ENCODE measurements at places on chromosomes 5 and 9.

DNA sequence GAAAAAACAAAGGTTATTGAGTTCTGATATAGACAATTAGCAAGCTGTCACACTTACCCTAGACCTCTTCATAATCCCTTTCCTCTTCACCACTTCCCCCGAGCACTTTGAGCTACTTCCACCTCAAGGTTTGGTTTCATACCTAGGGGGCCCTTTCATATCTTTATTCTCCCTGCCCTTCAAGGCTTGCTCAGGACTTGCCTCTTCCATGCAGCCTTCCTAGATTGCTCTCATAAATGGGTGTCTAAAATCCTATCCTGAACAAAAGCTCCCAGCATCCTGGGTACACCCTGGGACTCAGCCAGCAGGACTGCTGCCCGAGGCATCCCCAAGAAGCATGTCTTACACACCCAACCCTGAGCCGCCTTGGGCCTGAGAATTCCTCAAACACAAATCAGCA, 157.3 kb downstream of the C5orf15 start:
- no peak for DNase-seq

DNA sequence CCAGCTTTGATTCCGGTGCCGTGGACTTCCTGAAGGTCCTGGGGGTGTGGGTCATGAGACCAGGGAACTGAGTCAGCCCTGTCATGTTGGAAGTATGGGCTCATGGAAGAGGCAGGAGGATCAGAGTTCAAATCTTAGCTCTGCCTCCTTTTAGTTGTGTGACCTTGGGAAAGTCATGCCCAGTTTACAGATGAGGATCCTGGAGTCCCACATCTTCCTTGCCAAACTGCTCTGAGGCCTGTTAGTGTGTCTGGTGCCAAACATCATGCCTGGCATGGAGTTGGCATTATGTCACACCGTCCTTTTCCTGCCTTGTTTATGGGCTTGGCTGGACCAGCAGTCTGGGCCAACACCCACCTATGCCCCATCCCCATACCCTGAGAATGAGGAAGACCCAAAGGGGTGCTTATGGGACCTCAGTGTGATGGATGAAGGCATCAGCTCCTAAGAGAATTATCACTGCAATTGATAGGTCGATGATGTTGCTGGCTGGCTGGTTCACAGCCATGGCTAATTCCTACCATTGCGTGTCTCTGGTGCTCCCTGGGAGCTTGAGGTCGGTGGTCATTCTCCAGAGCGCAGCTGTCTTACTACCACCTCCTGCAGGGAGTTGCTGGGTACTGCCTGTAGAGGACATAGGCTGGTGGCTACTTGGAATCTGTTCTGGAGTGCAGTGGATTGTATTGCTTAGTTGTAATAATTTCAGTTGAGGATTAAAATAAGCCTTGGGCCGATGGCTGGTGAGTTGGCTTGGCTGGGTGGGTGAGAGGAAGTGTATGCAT, 140.5 kb upstream of the PITX1 start:
- DNase-seq = no peak

DNA sequence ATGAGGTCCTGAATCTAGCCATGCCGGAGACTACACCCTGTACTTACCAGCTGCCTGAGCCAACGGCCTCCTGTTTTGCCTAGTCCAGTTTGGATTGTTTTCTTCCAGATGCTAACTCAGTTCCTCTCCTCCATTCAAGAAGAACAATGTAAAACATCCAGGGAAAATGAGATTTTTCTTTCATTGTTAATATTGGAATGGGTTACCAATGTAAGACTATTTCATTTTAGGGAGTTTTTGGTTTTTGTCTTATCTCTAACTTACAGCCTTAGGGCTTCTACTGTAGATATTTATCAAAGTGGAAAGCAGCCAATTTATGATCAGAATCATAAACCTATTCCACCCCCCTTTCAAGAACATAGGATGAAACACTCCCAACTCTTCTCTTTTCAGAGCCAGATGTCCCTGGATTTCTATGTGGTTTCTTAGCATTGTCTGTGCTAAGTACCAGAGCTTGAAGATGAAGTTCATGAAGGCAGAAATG, 3.5 kb upstream of the VDAC1 start:
- no peak for DNase-seq

DNA sequence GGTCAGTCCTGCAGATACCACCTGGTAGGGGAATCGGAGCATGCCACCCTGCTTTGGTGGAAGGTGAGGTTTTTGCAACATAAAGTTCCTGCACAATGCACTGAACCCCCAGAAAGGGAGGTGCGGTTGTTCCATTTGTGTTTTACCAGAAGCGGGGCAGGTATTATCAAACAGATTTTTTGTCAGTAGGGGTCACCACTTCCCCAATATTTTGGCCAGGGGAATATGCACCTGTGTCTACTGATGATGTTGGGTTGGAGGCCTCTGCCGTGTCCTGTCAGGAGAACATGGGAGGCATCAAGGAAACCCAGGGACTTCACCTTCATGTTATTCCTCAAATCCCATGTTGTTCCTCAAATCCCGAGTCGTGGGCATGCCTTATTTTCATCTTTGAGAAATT, 438.7 kb downstream of the NTRK2 start:
- DNase-seq = no peak

DNA sequence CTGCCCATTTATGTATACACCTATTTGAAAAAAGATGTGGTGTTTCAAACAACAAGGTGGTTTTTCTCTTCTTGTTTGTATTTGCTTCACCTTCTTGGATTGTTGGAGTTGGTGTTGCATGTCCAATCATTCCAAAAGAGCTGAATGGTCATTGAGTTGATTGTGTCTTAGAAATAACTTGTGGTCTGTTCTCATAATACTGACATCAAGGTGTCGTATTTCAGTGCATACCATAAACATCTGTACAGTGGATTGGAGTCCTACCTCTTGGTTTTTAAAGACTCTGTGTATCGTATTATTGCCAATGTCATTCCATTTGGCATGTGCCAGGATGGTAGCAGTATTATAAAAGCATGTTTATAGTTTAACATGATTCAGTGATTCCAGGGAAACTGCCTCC, 73.2 kb downstream of the TRIO start:
- no peak for DNase-seq

- DNase-seq = no peak
Measured at GRCh38 chr9:105141146-105141975, 103.1 kb upstream of the SLC44A1 start.

GRCh38 chr5:16889972-16890519, 46.0 kb downstream of the MYO10 start:
- DNase-seq = no peak

DNA sequence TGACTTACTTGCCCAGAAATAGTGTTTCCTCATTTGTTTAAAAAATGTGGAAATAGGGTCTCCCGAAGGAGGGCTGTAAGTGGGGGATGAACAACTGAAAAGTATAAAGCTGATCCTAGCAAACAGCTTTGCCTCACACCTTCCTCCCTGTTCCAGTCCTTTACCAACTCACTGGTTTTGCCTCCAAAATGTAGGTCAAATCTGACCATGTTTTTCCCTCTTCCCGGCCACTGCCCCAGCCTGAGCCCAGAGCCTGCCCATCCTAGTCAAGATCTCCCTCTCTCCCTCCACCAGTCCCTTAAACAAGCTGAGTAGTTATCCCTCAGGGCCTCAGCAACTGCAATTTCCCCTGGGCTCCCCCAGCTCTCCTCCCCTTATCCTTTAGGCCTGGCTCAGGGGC, 82.4 kb upstream of the FBXW11 start:
- DNase-seq = no peak

- DNase-seq = no peak
Measured at GRCh38 chr9:84698323-84698722, 28.8 kb downstream of the NTRK2 start.

GRCh38 chr9:5455181-5455580, 4.8 kb downstream of the CD274 start:
- no peak for DNase-seq
